NCI-H345 (cell line): ENCODE measurements at places on chromosomes 2 and 18.

DNA sequence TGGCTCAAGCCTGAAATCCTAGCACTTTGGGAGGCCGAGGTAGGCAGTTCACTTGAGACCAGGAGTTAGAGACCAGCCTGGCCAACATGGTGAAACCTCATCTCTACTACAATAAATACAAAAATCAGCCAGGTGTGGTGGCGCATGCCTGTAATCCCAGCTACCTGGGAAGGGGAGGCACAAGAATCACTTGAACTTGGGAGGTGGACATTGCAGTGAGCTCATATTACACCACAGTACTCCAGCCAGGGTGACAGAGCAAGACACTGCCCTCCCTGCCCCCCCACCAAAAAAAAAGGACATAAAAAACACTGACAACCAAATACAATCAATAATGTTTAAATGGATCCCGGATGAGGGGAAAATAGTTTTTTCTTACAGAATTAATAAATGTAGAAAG, 7.8 kb downstream of the TIA1 start:
- no peak for DNase-seq

GRCh38 chr2:110820128-110820527, 87.8 kb downstream of the ACOXL start:
- DNase-seq, result no peak

- DNase-seq, result no peak
Observed at GRCh38 chr2:27133195-27133875, 1.1 kb downstream of the PREB start.

GRCh38 chr2:219551441-219552381, 7.9 kb downstream of the TMEM198 start:
- DNase-seq, result no peak

DNA sequence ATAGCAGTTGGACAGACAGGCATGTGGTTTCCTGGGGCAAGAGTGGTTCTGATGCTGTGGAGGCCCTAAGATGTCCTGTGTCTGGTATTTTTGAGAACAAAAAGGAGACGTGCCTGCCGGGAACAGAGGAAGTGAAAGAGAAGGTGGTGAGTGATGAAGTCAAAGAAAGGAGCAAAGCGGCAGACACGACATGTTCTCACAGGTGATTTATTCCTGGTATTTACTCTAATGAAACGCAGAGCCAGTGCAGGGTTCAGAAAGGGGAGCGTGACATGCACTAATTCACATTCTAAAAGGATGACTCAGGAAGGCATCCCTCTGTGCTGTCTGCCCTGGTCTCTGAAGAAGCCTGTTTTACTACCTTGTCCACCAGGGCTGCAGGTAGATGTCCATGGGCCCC, 211.0 kb downstream of the KCNE4 start:
- no peak for DNase-seq

- DNase-seq, result no peak
Observed at GRCh38 chr18:25192065-25192464, 159.9 kb downstream of the ZNF521 start.

DNA sequence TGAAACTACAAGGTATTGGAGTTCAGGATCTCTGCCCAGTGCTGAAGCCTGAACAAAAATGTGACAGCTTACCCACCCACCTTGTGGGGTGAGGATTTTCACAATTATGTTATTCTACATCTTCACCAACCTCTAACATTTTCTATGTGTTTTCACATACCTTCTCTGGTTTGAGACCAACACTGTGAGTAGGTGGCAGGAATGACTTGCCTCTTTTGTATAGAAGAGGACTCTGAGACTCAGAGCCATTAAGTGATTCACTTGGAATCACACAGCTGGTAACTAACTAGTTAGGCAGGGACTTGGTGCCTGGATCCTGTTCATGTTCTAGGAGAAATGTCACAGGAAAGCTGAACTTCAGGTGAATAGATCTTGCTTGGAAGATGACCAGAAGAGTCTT, 14.8 kb upstream of the SRBD1 start:
- DNase-seq, result no peak

DNA sequence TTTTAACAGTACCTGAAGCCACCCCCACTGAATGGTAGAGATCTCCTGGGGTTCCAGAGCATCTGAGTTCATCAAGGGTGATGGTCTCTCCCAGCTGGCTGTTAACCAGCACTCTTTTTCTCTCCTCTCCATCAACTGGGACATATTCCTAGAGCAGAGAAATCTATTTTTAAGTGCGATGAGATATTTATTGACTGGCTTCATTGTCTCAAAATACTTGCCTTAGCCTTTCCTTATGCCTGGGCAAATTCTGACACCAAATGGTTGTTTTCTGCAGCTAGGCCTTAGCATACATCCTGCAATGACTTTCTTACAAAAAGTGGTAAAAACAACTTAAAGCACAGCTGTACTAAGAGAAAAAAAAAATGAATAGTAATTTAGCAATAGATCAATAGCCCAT, 19.6 kb downstream of the NOSTRIN start:
- no peak for DNase-seq

DNA sequence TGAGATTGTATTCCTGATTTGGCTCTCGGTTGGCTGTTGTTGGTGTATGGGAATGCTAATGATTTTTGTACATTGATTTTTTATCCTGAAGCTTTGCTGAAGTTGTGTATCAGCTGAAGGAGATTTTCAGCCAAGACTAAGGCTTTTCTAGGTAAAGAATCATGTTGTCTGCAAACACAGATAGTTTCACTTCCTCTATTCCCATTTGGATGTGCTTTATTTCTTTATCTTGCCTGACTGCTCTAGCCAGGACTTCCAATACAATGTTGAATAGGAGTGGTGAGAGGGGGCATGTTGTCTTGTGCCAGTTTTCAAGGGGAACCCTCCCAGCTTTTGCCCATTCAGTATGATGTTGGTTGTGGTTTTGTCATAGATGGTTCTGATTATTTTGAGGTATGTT, 90.4 kb downstream of the CYP26B1 start:
- no peak for DNase-seq

- DNase-seq, result no peak
Observed at GRCh38 chr2:145906354-145906753, 1386.4 kb upstream of the ZEB2 start.

GRCh38 chr2:26033270-26033817, 540 bp upstream of the RAB10 start:
- DNase-seq, result peak; percentile 95

GRCh38 chr2:178084273-178084672, 11.7 kb upstream of the PDE11A start:
- DNase-seq, result no peak

- no peak for DNase-seq
Observed at GRCh38 chr18:11002796-11003195, 146.6 kb downstream of the PIEZO2 start.

GRCh38 chr18:48345596-48345995, 63.6 kb downstream of the ZBTB7C start:
- no peak for DNase-seq

- peak; percentile 54 for DNase-seq
Observed at GRCh38 chr18:12658426-12659138, 675 bp upstream of the SPIRE1 start.

GRCh38 chr2:73968357-73968937, 16.3 kb upstream of the TET3 start:
- DNase-seq, result peak; percentile 62

DNA sequence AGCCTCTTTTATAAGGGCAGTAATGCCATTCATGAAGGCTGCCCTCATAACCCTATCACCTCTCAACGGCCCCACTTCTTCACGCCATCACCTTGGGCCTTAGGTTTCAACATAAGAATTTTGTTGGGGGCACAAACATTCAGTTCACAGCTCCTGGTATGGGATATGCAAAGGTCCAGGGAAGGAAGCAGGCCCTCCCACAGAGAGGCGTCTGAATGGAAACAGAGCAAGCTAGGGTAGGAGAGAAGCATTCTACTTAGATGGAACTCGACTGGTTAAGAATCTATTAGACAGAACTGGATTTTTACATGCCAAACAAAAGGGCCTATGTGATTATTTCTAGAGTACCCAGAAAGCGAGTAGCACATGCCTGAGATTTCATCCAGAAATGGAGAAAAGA, 42.8 kb downstream of the PROKR1 start:
- no peak for DNase-seq

GRCh38 chr2:85950743-85951142, 62.0 kb upstream of the ST3GAL5 start:
- DNase-seq, result no peak

GRCh38 chr2:197284956-197285355, 25.6 kb downstream of the ANKRD44 start:
- DNase-seq, result no peak

DNA sequence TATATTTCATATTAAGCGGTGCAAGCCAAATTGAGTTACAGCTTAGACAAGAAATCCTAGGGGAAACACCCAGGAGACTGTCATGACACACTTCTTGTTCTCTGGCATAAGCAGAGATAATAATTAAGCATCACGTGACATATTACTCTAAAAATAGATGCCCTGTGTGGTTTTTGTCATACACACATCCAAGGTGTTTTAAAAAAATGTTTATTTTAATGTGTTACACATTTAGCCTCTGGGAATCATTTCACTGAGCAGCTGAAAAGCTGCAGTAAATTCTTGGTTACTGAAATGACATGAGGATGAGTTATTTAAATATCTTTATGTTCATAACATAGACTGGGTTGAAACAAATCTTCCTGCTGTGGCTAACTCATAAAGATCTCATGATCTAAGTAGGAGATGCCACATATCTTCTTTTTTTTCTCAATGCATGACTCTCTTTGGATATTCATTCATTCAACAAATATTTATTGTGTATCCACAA, 38.0 kb upstream of the ERMN start:
- DNase-seq, result no peak

DNA sequence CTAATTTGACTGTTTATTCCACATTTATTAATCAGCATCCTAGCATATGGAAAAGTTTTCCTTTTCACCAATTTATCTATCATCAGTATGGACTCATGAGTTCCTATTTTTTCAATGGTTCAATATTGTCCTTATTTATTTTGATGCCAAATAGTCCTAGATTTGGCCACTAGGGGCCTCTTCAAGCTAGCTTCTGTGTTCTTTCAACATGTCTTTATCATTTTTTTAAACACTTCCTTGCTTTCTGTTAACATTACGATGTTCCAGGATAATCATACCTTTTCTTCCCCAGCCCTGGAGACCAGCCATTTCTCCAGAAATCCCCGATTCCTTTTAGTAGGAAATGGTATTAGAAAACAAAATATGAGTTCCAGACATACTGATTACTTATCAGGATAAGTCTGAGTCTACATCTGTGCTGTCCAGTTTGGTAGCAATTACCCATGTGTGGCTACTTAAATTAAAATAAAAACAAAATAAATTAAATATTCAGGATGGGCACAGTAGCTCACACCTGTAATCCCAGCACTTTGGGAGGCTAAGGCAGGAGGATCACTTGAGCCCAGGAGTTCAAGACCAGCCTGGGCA, 70.6 kb downstream of the RPE start:
- DNase-seq, result peak; percentile 2

DNA sequence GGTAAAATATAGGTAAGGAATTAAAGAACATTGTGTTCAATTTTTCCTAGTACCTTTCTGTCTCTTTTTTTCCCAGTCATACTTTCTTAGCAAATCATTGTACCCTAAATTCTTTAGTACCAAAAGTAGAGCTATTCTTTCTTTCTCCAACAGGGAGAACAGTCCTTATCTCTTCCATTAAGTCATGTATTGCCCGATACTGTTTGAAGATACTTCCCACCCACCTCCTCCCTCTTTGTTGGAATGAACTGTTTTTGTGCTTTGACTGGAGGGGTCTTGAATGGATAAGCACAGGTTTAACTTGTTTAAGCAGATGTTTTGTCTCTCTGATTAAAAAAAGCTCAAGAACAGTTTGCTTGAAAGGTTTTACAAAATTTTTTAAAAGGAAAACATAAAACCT, 41.3 kb downstream of the RAB10 start:
- no peak for DNase-seq

- DNase-seq, result no peak
Observed at GRCh38 chr2:96329456-96329855, 4.3 kb downstream of the ITPRIPL1 start.

GRCh38 chr2:191907091-191907490, 60.2 kb upstream of the CAVIN2 start:
- no peak for DNase-seq

DNA sequence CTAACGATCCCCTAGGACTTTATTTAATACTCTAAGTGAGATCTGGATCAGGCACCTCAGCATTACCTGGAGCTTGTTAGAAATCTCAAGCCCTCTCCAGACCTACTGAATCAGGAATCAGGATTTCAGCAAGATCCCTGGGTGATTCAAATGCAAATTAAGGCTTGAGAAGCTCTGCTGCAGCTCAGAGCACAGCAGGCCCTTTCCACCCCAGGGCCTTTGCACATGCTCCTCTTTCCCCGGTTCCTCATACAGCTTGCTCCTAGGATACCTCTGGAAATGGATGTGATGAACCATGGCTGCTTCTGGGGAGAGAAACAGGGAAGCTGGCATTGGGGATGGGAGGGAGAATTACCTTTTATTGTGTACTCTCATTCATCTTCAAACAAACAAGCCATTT, 40.3 kb upstream of the MGAT4A start:
- no peak for DNase-seq

- no peak for DNase-seq
Observed at GRCh38 chr2:13474538-13474937, 757.8 kb downstream of the TRIB2 start.

- DNase-seq, result no peak
Observed at GRCh38 chr2:122135021-122135937, 379.8 kb downstream of the TSN start.

DNA sequence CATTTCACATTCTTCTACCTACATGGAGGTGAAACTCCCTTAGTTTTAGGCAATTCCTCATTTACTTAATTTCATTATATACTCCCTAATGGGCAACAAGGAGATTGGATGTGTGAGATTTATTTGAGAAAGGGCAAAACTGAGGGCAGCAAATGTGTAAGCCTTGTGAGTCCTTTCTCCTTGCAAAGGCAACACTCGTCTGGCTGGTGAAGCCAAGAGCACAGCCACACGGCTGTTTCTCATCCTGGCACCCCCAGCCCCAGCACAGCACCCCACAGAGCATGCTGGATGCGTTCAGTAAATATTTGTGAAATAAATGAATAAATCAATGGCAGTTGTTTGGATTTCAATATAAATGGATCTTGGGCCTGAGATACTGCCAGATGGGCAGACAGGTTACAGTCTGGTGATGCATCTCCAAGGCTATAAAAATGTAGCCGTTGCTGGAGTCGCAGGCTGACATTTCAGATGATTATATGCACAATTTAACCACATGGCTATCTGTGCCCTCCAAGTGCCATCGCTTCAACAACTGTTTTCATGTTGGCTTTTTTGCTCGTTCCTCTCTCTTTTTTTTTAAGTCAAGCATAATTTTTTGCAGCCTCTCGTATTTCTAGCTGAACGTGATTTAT, 154.1 kb upstream of the REV1 start:
- DNase-seq, result no peak

DNA sequence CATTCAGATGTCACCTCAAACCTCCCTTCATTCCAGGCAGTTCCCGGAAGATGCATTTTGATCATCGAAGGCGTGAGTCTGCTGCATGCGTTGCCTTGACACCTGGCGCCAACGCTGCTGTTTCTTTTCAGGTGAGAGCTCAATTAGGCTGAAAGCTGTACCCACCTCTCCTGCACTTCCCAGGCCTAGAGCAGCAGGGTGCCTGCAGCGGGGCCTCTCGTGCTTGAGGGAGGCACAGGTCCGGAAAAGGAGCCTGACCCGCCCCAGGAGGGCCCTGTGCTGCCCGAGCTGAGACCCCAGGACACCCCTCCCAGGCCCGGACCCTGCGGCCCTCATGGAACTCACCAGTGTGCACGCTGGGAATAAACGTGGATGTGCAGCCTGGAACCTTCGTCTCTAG, 31.4 kb upstream of the KCNG2 start:
- DNase-seq, result peak; percentile 51

- no peak for DNase-seq
Observed at GRCh38 chr2:62364791-62365528, 141.0 kb downstream of the TMEM17 start.
